Sigmoid colon (tissue), 7 donors: ENCODE measurements at places on chromosomes 3 and 15. TPM values are rescaled to one million over a fixed set of nuclear protein-coding genes. Genes with fewer than 3 reads are reported as not detected.
A peak's percentile ranks its signal among the peaks of the same experiment; 100 is the strongest.

DNA sequence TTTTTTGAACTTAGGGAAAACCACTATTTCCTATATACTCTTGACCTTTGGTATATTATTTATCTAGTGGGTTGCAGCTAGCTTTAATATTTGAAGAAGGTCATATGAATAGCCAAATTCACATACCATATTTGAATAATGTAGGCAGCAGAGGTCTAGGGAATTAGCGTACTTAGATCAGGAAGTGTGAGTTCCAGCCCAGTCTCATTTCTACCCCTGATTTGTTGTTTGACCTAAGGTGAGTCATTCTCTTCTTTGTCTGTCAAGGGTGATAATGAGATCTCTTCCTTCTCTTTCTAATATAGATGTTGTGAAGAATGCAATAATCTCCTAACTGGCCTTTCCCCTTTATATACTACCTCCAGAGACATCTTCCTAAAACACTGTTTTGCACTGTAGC is 36.6 kb upstream of the ZPLD1 start:
- no peak overlapping the region for H3K4me3 ChIP-seq
- H3K4me1 ChIP-seq, result no peaks in the 10 kb centered on the region
- H3K27me3 ChIP-seq, result no peaks in the 10 kb centered on the region
- no peak overlapping the region for H3K27ac ChIP-seq
- H3K36me3 ChIP-seq, result no peaks in the 10 kb centered on the region
- DNase-seq, result no peak

DNA sequence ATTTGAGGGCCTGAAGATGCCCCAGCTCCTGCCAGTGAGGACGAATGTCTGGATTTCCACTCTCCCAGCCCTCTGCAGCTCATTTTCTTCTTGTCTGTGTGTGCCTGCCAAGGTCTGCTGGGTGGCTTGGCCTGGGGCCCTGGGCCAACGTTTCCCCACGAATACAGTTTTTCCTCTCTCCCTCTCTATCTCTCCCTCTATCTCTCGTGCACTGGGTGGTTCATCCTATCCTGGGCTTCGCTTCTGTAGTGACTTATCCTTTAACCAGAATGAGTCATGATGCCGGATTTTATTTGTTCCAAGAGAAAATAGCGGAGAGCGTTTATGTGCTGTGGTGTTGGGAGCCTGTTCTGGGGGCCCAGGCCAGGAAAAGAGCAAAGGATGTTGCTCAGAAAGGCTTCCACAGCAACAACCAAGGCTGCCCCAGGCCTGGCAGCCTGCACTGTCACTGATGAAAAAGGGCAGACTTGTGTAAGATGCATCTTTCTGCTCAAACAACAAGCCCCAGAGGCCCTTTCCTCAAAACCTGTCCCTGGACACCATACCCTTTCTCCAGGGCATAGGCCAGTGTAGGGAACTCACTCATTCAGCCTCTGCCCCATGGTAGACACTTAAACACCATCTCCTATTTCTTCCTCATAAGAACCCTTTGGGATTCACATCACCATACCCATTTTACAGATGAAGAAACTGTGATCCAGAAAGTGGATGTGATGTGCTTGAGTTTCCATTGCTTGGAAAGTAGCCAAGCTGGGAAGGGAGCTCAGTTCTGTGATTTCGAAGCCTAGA is 47.3 kb downstream of the ITGA11 start:
- no peak overlapping the region for H3K4me3 ChIP-seq
- peak; percentile 67 for DNase-seq

- H3K27me3 ChIP-seq, result no peaks in the 10 kb centered on the region
- no peak overlapping the region for H3K4me3 ChIP-seq
- peaks cover 12% of the 10 kb centered on the region for H3K4me1 ChIP-seq
- no peak overlapping the region for H3K27ac ChIP-seq
- no peak for DNase-seq
- no peaks in the 10 kb centered on the region for H3K36me3 ChIP-seq
Observed at GRCh38 chr3:128392818-128393544, 73.7 kb downstream of the DNAJB8 start.

DNA sequence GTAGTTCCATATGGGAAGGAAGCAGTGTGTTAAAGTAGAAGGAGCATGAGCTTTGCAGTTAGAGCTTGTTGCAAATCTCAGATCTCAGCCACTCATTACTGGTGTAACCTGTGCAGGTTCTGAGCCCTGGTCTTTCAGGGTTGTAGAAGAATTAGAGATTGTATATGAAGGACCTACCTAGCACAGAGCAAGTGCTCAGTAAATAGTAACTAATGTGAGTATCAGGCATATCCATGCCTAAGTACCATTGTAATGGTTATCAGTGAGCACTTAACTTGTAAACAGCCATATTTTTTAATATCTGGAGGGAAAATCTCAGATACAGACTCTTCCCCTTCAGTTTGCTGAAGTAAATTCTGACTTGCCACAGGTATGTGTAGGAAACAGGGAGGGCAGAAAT is 59.3 kb downstream of the MAP6D1 start:
- H3K4me1 ChIP-seq, result no peaks in the 10 kb centered on the region
- no peaks in the 10 kb centered on the region for H3K27me3 ChIP-seq
- peaks cover 57% of the 10 kb centered on the region for H3K36me3 ChIP-seq
- H3K27ac ChIP-seq, result no peak overlapping the region
- DNase-seq, result no peak
- no peak overlapping the region for H3K4me3 ChIP-seq

DNA sequence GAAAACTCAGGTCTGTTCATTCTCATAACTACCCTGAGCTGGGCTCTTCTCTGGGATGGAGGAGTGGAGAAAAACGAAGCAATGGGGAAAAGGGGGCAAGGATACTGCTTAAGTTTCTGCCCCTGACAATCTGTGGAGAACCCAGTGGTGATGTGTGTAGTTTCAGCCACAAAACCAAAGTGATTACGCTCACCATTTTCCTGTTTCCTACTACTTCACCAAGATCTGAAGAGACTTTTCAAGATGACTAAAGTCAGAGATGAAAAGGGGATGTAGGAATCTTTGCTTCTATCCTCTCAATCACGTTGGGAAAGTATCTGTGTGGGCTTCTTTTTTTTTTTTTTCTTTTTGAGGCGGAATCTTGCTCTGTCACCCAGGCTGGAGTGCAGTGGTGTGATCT is 8.3 kb upstream of the UBE2E1 start:
- no peak overlapping the region for H3K27ac ChIP-seq
- no peaks in the 10 kb centered on the region for H3K27me3 ChIP-seq
- H3K4me3 ChIP-seq, result no peak overlapping the region

DNA sequence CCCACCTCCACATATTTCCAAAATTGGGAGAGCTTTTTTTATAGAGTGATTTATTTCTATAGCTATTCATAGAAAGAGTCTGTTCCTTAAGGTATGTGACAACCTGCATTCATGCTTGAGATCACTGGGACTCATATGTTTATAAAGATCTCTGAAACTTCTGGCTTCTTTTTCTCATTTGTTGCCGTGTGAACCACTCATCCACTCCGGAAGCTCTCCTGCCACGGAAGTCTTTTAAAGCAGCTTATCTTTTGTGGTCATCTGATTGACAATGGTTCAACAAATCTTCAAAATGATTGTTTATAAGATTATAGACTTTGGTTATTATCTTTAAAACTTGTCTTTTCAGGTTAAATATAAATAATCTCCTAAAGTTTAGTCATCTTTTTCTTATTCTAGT is 260.5 kb downstream of the C3orf38 start:
- no peak overlapping the region for H3K27ac ChIP-seq
- no peaks in the 10 kb centered on the region for H3K4me1 ChIP-seq
- no peak overlapping the region for H3K4me3 ChIP-seq
- H3K36me3 ChIP-seq, result no peaks in the 10 kb centered on the region

GRCh38 chr15:72535911-72536310 is 61.8 kb downstream of the ARIH1 start:
- H3K27me3 ChIP-seq, result no peaks in the 10 kb centered on the region
- no peaks in the 10 kb centered on the region for H3K36me3 ChIP-seq
- H3K4me3 ChIP-seq, result no peak overlapping the region
- H3K4me1 ChIP-seq, result no peaks in the 10 kb centered on the region
- no peak for DNase-seq

DNA sequence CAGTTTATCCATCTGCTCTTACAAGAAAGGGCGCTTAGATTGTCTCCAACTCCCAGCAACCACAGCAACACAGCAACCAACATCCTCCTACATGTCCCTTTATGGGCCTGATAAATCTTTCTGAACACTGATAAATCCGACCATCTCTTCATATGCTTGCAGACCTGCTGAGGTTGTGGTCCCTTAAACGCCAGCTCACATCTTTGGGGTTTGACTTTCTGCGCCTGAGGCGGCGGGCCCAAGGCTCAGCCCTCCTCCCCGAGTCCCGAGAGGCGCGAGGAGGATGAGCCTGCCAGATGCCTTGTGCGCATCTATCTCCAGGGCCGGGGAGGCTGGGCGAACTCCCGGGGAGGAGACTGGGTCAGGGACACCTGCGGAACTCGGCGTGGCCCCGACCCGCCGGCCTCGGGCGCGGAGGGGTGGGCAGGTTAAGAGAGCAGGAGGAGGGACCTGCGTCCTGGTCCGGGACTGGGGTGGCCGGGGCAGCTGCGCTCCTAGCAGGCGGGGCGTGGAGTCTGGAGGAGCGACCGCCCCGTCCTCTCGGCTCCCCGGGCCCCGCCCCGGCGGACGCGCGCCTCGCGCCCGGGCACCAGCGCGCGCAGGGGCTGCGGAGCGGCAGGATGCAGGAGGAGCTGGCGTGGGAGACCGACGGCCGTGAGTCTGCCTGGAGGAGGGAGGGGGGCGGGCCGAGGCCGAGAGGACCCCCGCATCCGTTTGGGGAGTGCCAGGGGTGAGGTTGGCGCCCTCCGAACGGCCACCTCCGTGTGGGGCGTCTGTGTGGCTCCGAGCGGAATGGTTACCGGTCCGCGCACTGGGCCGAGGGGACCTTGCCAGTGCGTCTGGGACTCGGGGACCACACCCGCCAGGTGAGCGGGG is at the start of gene ANKDD1A:
ANKDD1A (plus strand) TSS at position 592 of the 876 bp plus-strand sequence; CDS start at position 621, 29 bp downstream.
- H3K4me3 ChIP-seq, result peak within 1 kb of the TSS; percentile 26
- peak within 1 kb of the TSS; percentile 35 for H3K27ac ChIP-seq
- H3K27me3 ChIP-seq, result no peaks in the 10 kb centered on the region
- peak; percentile 85 for DNase-seq
- H3K4me1 ChIP-seq, result no peaks in the 10 kb centered on the region

DNA sequence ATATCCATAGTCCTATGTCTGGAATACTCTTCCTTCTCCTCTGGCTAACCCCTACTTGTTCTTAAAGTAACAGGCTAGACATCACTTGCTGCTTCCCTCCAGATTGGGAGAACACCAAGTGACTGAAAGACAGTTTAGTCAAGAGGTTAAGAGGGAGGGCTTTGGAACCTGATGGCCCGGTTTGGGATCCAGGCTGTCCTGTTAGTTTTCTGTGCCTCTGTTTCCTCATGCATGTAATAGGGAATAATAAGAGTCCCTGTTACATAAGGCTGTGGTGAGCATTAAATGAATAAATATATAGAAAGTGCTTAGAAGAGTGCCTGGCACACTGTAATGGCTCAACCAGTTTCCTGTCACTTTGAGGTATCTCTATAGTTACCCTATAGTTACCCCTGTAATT is 66.3 kb downstream of the TAMM41 start:
- H3K27me3 ChIP-seq, result no peaks in the 10 kb centered on the region
- H3K4me1 ChIP-seq, result no peaks in the 10 kb centered on the region
- no peak overlapping the region for H3K27ac ChIP-seq
- DNase-seq, result no peak
- H3K4me3 ChIP-seq, result no peak overlapping the region
- no peaks in the 10 kb centered on the region for H3K36me3 ChIP-seq

DNA sequence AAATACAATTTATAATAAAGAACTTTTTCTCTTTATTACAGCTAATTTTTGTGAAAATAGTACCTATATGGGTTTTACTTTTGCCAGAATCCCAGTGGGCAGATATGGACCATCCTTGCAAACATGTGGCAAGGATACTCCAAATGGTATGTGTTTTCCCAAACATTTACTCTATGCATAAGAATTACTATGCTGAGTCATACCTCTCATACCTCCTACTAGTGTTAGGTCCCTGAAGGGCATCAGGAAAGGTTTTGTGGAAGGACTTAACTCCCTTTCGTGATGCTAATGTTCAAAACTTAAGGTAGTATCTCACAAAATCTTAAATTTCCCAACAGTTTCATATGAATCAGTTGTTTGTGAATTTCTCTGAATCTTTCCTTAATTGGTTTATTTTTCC is 21.3 kb downstream of the ADGRG7 start:
- no peaks in the 10 kb centered on the region for H3K36me3 ChIP-seq
- H3K27ac ChIP-seq, result no peak overlapping the region
- H3K4me1 ChIP-seq, result no peaks in the 10 kb centered on the region
- H3K27me3 ChIP-seq, result no peaks in the 10 kb centered on the region

- no peaks in the 10 kb centered on the region for H3K36me3 ChIP-seq
- no peak overlapping the region for H3K27ac ChIP-seq
- no peak overlapping the region for H3K4me3 ChIP-seq
- no peak for DNase-seq
- H3K27me3 ChIP-seq, result no peaks in the 10 kb centered on the region
- no peaks in the 10 kb centered on the region for H3K4me1 ChIP-seq
Observed at GRCh38 chr3:5463991-5464390, 276.5 kb downstream of the EDEM1 start.

DNA sequence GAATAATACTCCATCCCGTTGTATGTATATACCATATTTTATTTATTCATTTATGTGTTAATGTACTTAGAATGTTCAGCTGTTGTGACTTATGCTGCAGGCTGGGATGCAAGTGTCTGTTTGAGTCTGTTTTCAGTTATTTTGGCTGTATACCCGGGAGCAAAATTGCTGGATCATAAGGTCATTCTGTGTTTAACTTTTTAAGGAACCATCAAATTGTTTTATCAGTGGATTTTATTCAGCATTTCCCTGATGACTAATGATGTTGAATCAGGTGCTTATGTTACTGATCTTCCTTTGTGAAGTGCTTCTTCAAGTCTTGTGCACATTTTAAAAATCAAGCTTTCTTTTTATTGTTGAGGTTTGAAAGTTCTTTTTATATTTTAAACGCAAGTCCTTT is 118.1 kb downstream of the SLC25A26 start:
- DNase-seq, result no peak
- H3K4me3 ChIP-seq, result no peak overlapping the region

GRCh38 chr3:70990185-70990584 is 593.3 kb downstream of the FOXP1 start:
- no peak overlapping the region for H3K4me3 ChIP-seq
- no peaks in the 10 kb centered on the region for H3K36me3 ChIP-seq
- peak overlapping the region; percentile 84 for H3K27ac ChIP-seq
- no peaks in the 10 kb centered on the region for H3K27me3 ChIP-seq

NDUFB4 gene
- total RNA-seq, result 135 TPM

FXR1 gene
- 126 TPM for total RNA-seq

FBN1 gene
- total RNA-seq, result 57.0 TPM

ARIH2 gene
- total RNA-seq, result 165 TPM

ITIH1 gene
- total RNA-seq, result not detected

IMPG2 gene
- total RNA-seq, result 0.66 TPM
